Keratinocyte (primary cell): ENCODE measurements at places on chromosomes 5 and 9. TPM values are rescaled to one million over a fixed set of nuclear protein-coding genes. Genes with fewer than 3 reads are reported as not detected.

AKNA gene
- 0.57 to 1.1 TPM (median 0.79 TPM) in 3 replicates for polyA plus RNA-seq

SLCO6A1 gene
- polyA plus RNA-seq = not detected in 3 replicates

LECT2 gene
- 0.08 TPM in 1 of 3 replicates, not detected in the others for polyA plus RNA-seq

- peaks cover 4% of the 10 kb centered on the region for H3K36me3 ChIP-seq
- H3K4me3 ChIP-seq = no peak overlapping the region
- DNase-seq = no peak
- no peaks in the 10 kb centered on the region for H3K27me3 ChIP-seq
- H3K27ac ChIP-seq = no peak overlapping the region
- H3K4me1 ChIP-seq = peaks cover 9% of the 10 kb centered on the region
These were observed 41.3 kb upstream of the TESK1 start for GRCh38 chr9:35563791-35564197.

DNA sequence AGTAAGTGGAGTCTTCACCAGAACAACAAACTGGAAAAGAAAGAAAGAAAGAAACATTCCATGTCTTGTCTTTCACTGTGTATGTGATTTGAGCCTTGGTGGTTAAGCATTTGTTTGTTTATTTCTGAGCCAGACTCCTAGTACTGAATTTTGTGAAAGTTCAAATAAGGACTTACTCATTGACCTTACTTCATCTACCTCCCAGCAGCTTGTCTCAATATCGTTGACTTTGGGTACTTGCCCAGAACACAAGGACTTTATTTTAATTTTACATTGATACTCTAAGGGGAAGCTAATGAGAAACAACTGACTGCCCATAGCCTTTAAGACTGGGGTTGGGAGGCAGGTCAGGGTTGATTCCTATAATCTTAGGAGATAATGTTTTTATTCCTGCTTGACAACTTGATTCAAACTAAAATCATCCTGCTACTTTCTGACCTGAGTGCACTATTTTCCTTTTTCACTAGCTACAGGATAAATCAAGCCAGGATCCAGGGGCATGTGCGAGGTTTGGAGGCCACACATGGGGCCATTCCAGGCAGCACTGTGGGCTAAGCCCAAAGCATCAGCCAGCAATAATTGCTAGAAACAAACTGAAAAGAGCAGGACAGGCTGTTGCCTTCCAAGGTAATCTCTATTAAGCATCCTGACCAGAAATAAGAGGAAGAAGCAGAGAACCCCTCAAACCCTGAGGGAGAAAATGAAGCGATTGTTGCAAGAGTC is 138.9 kb upstream of the RUSC2 start:
- no peak overlapping the region for H3K27ac ChIP-seq
- no peaks in the 10 kb centered on the region for H3K27me3 ChIP-seq
- H3K4me3 ChIP-seq = no peak overlapping the region
- H3K36me3 ChIP-seq = no peaks in the 10 kb centered on the region
- no peak for DNase-seq

ADAMTS12 gene
- 0.31 to 0.92 TPM (median 0.49 TPM) in 3 replicates for polyA plus RNA-seq

- no peaks in the 10 kb centered on the region for H3K36me3 ChIP-seq
- no peaks in the 10 kb centered on the region for H3K27me3 ChIP-seq
- no peak overlapping the region for H3K4me3 ChIP-seq
- H3K27ac ChIP-seq = no peak overlapping the region
- DNase-seq = no peak
- H3K4me1 ChIP-seq = no peaks in the 10 kb centered on the region
These were observed 458.9 kb downstream of the PRR16 start for GRCh38 chr5:120923026-120923425.

DNA sequence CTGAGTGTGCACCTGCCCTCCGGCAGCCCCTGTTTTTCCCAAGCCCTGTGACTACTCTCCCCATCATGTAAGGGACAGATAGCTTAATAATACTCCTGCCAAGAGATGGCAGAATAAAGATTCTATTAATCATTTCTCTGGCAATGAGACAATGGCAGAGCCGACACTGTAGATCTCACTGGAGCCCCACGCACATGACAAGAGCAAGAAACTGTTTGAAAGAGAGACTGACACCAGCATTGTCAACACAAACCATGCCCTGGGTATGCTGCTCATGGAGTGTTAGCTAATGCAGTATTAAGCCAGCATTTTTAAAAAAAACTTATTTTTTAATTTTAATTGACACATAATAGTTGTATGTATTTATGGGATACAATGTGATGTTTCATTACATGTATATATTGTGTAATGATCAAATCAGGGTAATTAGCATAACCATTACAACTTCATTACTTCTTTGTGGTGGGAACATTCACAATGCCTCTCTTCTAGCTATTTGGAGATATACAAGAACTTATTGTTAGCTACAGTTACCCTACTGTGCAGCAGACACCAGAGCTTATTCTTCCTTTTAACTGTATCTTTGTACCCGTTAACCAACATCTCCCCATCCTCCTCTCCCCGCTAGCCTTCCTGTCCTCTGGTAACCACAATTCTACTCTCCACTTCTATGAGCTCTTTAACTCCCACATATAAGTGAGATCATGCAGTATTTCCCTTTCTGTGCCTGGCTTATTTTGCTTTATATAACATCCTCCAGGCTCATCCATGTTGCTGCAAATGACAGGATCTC is 31.5 kb upstream of the SEMA4D start:
- no peak for DNase-seq
- no peaks in the 10 kb centered on the region for H3K27me3 ChIP-seq
- H3K4me3 ChIP-seq = no peak overlapping the region
- no peaks in the 10 kb centered on the region for H3K36me3 ChIP-seq
- H3K27ac ChIP-seq = no peak overlapping the region

DNA sequence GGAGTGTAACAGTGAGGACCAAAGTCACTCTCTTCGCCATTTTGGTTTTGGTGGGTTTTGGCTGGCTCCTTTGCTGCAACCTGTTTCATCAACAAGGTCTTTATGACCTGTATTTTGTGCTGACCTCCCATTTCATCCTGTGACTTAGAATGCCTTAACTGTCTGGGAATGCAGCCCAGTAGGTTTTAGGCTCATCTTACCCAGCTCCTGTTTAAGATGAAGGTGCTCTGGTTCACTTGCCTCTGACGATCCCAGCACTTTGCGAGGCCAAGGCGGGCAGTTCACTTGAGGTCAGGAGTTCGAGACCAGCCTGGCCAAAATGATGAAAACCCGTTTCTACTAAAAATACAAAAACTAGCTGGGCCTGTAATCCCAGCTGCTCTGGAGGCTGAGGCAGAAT is 1.8 kb upstream of the CKS2 start:
- peak overlapping the region; percentile 89 for H3K27ac ChIP-seq
- H3K36me3 ChIP-seq = peaks cover 9% of the 10 kb centered on the region
- no peak overlapping the region for H3K4me3 ChIP-seq

DNA sequence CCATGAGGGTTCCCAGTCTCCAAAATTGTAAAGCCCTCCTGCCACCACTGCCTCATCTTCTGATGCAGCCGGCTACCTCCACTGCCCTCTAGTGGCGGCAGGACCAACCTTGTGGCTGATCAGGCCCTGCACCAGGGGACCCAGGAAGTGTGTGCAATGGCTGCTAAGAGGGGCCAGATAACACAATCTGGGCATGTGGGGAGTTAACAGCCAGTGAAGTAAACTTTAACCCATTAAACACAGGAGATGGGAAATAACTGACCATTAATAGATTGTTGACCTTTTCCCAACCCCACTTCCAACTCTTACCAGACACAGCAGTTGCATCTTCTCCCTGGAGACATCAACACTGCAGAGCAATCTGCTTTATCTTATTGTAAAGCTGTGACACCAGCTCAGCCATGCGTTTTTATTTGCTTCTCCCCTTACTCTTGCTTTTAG is 63.3 kb downstream of the FREM1 start:
- H3K4me3 ChIP-seq = no peak overlapping the region
- no peaks in the 10 kb centered on the region for H3K27me3 ChIP-seq
- H3K27ac ChIP-seq = no peak overlapping the region

DNA sequence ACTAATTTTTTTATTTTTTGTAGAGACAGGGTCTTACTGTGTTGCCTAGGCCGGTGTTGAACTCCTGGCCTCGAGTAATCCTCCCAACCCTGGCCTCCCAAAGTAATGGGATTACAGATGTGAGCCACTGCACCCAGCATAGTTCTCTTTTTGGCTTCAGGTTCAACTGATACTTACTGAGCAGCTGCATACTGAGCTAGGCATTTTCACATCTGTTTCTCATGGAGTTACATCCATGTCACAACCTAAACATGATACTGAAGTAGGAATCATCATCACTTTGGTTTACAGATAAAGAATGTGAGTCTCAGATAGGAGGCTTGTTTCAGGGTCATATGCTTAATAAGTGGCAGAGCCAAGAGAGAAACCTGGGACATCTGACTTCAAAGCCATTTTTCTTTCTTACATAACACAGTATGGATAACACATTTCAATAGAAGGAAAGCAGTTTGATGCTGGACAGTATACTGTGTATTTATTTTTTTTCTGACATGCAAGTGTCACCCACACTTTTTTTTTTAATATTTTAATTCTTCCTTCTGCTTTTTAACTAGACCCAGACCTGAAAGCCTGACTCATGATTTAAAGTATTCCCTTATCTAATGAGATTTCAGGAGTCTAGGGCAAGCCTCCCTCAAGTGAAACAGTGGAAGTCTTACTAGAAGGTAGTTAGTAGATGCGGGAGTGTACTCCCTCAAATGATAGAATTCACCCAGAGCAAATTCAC is 90.8 kb downstream of the HACD4 start:
- no peak for DNase-seq
- H3K4me1 ChIP-seq = no peaks in the 10 kb centered on the region
- H3K36me3 ChIP-seq = peaks cover 1% of the 10 kb centered on the region
- H3K4me3 ChIP-seq = no peak overlapping the region
- H3K27me3 ChIP-seq = no peaks in the 10 kb centered on the region
